Foreskin melanocyte (primary cell): ENCODE measurements at places on chromosomes 5 and 9.
A peak's percentile ranks its signal among the peaks of the same experiment; 100 is the strongest.

- no peak for DNase-seq
Measured at GRCh38 chr5:66426259-66427138, 169.7 kb upstream of the MAST4 start.

- DNase-seq = no peak
Measured at GRCh38 chr5:94857111-94857510, 238.6 kb downstream of the SLF1 start.

- no peak for DNase-seq
Measured at GRCh38 chr9:85283421-85283820, 458.3 kb downstream of the AGTPBP1 start.

GRCh38 chr9:14165376-14166035 is 148.4 kb downstream of the NFIB start:
- no peak for DNase-seq

DNA sequence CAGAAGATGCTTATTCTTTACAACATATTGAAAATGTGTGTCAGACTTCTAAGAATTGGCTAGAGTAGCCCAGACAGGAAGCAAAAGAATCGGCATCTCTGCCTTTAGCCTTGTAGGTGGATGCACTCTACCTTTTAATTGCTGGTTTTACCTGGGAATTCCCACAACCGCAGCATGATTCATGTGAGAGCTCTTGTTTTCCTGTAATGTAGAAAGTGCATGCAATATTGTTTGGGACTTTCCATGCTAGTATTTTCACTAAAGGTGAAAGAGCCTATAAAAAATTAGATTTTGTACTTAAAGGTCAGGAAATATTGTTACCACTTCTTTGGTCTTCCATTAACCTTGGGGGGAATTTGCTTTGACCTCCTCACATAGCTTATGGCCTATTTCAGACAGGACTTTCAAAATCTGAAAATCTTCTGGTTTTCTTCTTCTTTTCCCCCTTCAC is 89.8 kb downstream of the NTRK2 start:
- DNase-seq = no peak

DNA sequence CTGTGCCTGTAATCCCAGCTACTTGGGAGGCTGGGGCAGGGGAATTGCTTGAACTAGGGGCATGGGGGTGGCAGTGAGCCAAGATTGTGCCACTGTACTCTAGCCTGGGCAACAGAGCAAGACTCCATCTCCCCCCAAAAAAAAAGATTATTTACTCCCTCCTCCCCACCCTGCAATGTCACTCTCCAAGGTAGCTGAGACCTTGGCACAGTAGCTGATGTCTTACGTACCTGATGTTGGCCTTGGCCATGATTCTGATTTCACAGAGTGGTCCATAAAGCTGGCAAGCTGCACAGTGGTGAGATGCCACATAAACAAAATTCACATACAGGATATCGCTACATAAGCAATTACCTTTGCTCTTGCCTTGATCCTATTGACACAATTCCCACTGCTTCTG is 108.5 kb downstream of the CAVIN4 start:
- no peak for DNase-seq

DNA sequence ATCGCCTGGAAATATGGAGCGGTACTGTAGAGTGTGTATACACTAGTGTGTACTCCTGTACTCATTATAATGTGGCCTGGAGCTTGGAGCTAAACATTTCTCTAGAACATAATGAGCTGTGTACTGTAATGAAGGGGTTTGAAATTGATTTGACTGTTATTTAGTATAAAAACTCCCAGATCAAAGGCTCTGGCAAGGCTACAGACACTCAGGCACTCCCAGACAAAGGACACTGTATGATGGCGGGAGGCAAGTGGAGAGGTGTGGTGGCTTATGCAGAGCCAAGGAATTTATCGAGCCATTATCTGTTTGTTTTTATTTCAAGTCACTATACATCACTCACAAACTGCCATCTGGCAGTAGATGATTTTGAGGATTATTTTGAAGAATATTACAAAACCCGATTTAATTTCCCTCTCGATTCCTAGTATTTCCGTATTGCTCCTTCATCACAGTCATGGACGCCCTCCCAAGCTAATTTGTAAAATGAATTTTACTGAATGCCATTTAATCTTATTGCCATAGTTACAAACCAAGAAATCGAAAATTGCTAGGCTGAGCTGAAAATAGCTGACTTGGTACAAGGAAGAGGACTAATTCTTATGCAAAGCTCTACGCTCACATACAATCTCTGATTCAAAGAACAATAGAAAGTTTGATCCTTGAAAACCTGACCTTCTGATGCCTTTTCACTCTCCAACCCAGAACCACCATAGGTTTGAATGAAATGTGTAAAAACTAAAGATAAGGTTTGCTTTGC is 240.2 kb upstream of the SEMA6A start:
- no peak for DNase-seq

DNA sequence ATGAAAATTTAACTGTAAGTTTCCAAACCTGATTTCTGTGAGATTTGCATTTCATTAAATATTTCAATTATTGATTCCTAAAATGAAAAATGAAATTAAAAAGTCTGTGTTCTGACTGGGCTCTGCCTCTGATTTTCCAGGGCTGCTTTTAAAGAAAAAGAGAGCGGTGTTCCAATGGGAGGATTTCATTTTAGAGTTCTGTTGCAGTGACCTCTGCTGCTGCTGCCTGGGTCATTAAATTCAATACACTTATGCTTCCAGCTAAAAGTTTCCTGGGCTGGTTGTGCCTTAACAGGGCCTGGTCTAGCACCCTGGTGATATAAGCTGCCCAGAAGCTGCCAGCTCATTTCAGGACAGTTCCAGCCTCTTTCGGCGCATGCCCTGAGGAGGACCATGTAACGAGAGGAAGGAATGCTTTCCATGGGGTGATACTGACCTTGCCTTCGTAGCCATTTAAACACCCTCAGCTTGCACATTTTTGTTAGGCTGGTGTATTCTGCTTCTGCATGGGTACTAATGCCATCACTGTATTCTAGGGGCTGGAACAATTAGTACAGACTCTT is 93.3 kb downstream of the TMEM174 start:
- no peak for DNase-seq

DNA sequence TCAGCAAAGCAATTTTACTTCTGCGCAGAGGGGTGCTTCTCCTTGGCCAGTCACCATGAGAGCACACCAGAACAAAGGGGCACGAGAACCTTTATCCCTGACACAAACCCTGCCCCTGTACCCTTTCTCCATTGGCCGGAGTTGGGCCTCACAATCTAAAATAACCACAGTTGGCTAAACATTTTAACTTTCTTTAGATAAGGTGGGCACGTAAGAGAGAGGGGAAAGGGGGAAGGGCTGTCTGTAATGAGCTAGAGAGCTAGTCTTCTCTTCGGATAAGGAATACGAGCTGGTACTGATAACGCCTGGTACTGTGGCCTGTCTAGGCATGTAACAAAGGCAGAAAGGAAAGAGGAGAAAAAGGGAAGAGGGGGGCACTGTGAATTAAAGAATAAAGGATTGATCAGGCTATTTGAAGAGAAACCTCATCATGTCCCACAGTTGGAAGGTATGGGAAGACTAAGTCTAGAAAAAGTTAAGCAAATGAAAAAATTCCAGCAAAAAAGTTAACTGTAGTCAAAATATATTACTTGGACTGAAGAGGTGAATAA is 1.8 kb upstream of the IARS1 start:
- DNase-seq = no peak

- DNase-seq = no peak
Measured at GRCh38 chr9:136615631-136616306, 46.9 kb upstream of the EGFL7 start.

- no peak for DNase-seq
Measured at GRCh38 chr5:1699394-1699793, 100.2 kb downstream of the MRPL36 start.

DNA sequence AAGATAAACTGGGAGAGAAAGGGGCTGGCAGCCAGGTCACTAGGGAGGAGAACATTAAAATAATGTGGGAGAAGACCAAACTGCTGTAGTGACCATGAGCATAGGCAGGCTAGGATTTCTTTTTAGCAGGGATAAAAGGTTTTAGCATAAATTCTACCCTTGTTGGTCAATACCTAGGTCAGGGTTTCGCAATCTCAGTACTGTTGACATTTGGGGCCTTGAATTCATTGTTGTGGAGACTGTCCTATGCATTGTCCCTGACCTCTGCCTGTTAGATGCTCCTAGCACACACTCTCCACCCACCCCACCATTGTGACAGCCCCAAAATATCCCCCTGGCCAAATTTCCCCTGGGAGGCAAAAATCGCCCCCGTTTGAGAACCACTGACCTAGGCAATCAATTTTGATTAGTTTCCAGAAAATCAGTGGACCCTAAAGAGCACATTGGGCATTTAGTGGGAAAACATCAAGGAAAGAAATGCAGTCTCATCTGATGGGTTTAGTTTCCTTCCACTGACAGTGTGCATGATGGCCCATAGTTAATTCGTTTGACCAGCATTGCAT is 181.4 kb downstream of the NTRK2 start:
- DNase-seq = no peak

GRCh38 chr9:27393054-27393846 is 96.3 kb upstream of the EQTN start:
- no peak for DNase-seq

DNA sequence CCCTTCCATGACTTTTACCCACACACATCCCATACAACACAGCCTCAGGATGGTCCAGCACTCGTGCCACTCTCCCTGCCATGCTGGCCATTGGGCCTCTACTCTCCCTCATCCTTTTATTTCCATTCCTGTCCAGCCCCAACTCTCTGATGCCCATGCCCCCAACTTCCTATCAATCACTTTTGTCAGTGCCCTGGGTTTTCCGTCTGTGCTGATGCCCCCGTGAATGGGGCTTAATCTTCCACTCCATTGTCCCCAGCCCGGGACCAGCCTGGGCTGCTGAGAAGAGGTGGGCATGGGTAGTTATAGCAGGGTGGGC is 12.6 kb upstream of the ACSL6 start:
- DNase-seq = no peak

GRCh38 chr5:180644129-180644824 is 5.1 kb downstream of the FLT4 start:
- no peak for DNase-seq

GRCh38 chr5:157855404-157855994 is 3.4 kb downstream of the CLINT1 start:
- DNase-seq = peak; percentile 57

DNA sequence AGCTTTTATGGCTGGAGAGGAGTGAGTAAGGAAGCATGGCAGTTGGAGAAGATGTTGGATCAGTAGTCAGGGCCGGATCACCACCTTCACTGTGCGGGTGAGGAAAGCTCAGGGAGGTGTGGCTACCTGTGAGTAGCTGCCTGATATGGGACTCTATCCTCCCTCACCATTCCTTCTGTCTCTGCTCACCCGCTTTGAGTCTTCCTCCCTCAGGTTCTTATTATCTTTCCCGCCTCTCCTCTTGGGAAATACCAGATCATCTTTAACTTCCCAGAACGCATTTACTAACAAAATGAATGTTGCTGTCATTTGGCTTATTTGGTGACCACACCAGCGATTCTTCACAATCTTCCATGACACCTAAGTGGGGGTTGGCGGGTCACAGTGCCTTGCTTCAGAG is 140.7 kb upstream of the GPR151 start:
- no peak for DNase-seq

DNA sequence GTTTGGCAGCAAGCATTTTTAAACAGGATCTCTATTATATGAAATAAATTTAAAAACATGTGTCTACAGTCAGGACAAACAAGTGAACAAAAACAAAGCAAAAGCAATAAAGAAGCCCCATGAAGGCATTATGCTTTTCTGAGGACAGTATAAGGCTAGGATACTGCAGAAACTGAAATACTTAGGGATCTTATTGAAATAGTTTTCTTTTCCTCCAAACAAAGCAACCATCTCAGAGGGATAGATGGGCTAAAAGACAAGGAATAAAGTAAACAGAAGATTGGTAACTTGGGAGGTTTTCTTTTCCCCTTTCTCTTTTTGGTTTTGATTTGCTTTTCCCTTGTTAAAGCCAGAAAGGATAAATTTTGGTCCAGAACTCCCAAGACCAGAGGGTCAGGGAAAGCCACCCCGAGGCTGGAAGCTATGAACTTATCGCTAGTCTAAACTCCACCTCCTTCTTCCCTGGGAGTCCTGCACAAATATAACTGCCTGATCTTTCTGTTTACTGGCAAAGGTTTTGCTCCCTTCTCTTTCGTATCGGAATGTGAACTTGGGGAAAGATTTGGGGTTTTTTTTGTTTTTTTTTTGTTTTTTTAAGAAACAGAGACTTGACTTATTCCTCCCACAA is 164.0 kb downstream of the GHR start:
- DNase-seq = no peak

DNA sequence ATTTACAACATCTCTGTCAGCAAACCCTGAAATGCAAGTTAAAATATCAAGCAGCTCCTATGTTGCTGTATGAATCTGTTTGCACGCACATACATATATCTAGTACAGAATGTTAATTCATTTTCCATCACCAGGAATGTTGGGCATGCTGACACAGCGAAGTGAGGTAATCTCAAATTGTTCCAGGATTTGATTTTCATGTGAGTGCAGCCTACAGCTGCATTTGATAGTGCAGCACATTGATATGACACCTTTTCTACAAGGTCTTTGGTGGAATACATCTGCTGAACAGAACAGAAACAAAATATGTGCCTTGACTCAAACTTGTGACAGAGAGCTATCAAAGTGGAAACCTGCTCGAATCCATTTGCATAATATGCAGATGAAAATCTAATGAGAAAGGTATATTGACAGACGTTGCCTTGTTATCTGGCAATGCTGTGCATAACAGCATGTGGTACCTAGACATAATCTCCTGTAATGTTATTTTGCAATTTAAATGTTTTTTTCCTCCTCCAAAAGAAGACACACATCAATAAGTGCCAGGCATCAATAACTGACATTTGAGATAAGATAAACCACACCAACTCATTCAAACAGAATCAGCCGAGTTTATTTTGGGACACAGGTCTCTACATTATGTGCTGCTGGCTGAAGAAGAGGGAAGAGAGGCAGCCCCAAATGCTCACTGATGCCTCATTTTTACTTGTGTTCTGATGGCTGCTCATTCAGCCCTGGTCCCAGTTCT is 512.2 kb downstream of the ZNF608 start:
- DNase-seq = no peak

DNA sequence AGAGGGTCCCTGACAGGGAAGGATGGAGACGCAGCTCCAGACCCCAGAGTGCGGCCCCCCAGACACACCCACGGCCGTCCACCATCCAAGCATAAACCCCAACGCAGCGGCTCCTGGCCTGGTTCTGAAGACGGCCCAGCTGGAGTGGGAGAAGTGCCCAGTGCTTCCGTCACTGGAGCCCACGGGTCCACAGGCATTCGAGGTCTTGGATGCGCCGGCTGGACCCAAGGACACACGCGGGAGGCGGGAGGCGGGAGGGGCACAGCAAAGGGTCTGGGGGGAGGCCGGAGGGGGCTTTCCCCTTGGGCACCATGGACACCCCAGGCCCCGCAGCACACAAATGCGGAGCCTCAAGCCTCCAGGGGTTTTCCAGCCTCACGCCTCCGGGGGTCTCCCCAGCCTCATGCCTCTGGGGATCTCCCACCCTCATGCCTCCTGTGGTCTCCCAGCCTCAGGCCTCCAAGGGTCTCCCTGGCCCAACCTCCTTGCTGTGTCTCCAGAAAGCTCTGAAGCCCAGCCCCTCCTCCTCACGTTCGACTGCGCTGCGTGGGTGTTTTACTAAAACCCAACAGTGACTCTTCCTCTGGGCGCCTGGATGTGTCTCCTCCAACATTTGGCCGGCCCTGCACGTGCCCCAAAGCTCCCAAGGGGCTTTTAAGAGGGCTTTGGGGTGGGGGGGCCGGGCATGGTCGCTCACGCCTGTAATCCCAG is 15.2 kb downstream of the EXD3 start:
- DNase-seq = no peak
